Cerebellar nuclear complex (tissue), 1 donor: ENCODE measurements at places on chromosomes 1 and 21.

DNA sequence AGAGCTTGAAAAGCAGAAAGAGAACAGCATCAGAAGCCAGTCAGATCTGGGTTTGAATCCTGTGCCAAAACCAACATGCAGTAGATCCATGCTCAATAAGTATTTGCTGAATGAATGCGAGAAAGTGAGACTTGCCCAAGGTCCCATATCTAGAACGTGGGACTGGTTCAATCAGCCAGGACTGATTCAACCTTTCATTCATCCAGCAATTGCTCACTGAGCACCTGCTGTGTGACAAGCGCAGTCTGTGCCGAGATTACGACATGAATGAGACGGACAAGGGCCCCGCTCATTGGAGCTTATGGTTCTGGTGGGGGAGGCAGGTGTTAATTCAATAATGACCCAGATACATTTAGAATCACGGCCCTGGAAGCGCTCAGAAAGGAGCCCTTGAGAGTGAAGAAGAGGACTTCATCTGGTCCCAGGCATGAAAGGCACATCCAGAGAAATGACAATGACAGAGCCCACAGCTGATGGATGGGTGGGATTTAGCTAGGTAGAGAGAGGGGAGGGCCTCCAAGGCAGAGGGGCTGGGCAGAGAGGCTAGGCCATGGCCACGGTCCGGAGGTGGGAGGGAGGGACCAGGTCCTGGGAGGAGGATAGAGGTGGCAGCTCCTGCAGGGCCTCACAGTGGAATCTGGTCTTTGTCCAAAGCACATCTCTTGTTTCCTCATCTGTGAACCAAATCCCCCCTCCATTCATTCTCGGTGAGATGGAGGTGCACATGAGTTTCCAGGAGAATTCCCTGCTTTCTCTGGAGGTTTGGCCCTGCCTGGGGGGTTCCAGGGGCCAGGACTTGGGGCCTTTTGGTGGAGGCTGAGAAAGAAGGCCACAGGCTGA is 4.2 kb upstream of the FAM131C start:
- DNase-seq, result no peak

- DNase-seq, result no peak
Measured at GRCh38 chr1:236469466-236469865, 54.3 kb upstream of the LGALS8 start.

DNA sequence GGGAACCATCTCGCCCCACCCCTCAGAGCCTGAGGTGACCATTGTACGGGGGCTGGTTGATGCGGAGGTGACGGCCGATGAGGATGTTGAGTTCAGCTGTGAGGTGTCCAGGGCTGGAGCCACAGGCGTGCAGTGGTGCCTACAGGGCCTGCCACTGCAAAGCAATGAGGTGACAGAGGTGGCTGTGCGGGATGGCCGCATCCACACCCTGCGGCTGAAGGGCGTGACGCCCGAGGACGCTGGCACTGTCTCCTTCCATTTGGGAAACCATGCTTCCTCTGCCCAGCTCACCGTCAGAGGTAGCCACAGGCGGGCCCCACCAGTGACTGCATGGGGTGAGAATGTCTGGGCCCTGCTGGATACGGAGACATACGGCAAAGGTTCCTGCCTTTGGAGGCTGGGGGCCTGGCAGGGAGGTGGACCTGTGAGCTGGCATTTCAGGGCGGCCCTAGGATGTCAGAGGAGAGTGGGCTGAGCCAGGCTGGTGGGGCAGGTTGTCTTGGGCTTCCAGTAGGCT is 98.5 kb downstream of the TRIM11 start:
- DNase-seq, result no peak

DNA sequence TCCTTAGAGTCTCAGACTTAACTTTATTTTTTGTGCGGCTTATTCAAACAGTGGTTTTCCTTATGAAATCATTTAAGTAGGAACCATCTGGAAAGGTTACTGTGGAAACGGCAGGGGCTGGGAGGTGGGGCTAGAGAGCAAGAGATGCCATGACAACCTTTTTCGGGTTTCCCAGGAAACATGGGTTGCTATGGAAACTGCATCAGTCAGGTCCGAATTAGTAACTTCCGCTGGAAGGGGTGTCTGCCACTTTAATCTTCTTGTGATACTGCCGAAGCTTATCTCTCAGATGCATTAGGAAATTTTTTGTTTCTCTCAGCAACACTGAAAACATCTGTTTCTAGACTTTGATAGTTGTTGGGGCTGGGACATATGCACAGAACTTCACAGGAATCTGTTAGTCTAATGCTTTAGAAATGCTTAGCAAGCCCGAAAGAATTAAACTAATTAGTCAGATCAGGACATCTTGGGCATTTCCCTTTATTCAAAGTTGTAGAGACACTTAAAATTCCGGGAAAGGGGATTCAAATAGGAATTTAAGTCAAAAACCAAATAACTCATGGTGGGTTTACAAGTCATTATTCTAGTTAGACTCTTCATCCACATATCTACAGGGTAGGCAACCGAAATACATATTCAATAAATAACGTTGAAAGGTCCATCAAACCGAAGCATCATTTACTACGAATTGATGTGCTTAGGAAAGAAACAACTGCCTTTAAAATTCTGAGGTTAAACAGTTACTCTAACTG is 2.6 kb downstream of the KCNA3 start:
- peak; percentile 64 for DNase-seq
